ENCODE measurements at places on chromosomes 5 and 9. TPM values are rescaled to one million over a fixed set of nuclear protein-coding genes. Genes with fewer than 3 reads are reported as not detected.
A peak's percentile ranks its signal among the peaks of the same experiment; 100 is the strongest.

DNA sequence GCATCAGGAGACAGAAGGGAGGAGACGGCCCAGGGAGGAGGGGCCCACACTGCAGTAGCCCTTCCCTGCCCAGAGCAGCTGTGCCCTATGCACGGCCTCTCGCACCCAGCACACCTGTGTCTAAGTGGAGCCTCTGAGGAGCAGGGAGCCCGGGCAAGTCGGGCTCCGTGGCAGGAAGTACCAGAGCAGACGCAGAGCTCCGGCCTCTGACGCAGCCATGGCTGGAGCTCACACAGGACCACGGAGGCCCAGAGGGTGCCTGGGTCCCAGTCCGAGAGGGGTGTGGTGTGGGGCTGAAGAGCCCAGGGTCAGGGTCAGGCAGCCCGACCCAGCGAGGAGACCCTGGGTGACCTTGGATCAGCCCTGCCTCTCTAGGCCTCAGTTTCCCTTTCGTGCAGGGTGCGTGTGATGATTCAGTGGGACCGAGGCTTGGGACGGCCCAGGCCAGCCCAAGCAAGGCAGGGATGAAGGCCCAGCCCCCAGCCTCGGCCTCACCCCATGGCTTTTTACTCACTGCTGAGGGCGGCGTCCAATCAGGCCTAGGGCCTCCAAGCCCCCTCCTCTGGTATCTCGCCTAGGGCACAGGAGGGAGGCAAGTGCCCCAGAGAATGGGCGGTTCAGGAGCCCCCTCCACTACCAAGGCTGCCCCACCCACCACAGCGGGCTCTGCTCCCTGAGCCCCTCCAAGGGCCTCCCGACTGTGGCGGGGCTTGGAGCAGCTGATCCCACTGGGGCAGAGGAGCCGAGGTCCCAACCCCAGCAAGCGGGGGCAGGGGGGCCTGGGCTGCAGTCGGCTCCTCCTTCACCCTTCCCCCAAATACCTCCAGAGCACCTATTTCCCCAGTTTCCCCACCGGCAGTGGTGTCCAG lies 4.3 kb upstream of the AGPAT2 start:
- DNase-seq: no peak
- no peaks in the 10 kb centered on the region for H3K36me3 ChIP-seq
- H3K27me3 ChIP-seq: peaks cover 6% of the 10 kb centered on the region
- peaks cover 10% of the 10 kb centered on the region for H3K4me1 ChIP-seq
- no peak overlapping the region for H3K27ac ChIP-seq
- H3K4me3 ChIP-seq: no peak overlapping the region

DNA sequence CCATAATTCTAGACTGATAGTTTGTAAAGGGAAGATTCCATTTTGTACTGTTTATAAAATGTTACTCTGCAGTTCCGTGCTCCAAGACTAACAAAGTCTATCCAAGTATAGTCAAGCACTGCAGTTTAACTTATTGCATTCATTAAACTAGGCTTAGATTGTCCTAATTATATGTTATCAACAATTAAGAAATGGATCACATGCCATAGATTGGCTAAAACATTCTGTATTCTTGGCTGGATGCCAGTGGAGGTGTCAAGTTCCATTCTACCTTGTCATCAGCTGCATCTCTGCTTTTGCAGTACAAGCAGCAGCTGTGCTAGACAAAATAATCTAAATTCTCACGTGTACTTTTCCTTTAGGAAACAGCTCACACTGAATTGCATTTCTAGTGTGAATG lies 69.4 kb upstream of the MEF2C start:
- H3K27me3 ChIP-seq: peaks cover 14% of the 10 kb centered on the region
- H3K4me1 ChIP-seq: peaks cover 6% of the 10 kb centered on the region
- H3K27ac ChIP-seq: no peak overlapping the region
- no peak for DNase-seq
- H3K36me3 ChIP-seq: no peaks in the 10 kb centered on the region

- H3K4me1 ChIP-seq: no peaks in the 10 kb centered on the region
- H3K27ac ChIP-seq: no peak overlapping the region
- H3K36me3 ChIP-seq: no peaks in the 10 kb centered on the region
- H3K27me3 ChIP-seq: no peaks in the 10 kb centered on the region
- no peak overlapping the region for H3K4me3 ChIP-seq
Measured at GRCh38 chr5:164422400-164422799, 917.0 kb downstream of the MAT2B start.

The SGCD gene
- 4.7 TPM for total RNA-seq

GRCh38 chr5:80407735-80408483 lies at the start of gene ZFYVE16:
ZFYVE16 (plus strand) TSS chr5:80408064; CDS start chr5:80434148, 26,084 bp downstream.
- peak within 1 kb of the TSS; percentile 98 for H3K27ac ChIP-seq
- peak within 1 kb of the TSS; percentile 98 for H3K4me3 ChIP-seq
- H3K27me3 ChIP-seq: peaks cover 9% of the 10 kb centered on the region
- no peaks in the 10 kb centered on the region for H3K36me3 ChIP-seq
- peaks cover 32% of the 10 kb centered on the region for H3K4me1 ChIP-seq

The KLF4 gene
- 2.7 TPM for total RNA-seq

GRCh38 chr5:1053391-1054017 lies 44.9 kb downstream of the NKD2 start:
- no peak overlapping the region for H3K4me3 ChIP-seq
- DNase-seq: no peak
- H3K4me1 ChIP-seq: no peaks in the 10 kb centered on the region
- no peaks in the 10 kb centered on the region for H3K36me3 ChIP-seq

- no peaks in the 10 kb centered on the region for H3K36me3 ChIP-seq
- H3K27ac ChIP-seq: no peak overlapping the region
- H3K4me3 ChIP-seq: no peak overlapping the region
- H3K27me3 ChIP-seq: peaks cover 15% of the 10 kb centered on the region
- no peak for DNase-seq
Measured at GRCh38 chr5:100904259-100904861, 1.3 kb upstream of the ST8SIA4 start.

DNA sequence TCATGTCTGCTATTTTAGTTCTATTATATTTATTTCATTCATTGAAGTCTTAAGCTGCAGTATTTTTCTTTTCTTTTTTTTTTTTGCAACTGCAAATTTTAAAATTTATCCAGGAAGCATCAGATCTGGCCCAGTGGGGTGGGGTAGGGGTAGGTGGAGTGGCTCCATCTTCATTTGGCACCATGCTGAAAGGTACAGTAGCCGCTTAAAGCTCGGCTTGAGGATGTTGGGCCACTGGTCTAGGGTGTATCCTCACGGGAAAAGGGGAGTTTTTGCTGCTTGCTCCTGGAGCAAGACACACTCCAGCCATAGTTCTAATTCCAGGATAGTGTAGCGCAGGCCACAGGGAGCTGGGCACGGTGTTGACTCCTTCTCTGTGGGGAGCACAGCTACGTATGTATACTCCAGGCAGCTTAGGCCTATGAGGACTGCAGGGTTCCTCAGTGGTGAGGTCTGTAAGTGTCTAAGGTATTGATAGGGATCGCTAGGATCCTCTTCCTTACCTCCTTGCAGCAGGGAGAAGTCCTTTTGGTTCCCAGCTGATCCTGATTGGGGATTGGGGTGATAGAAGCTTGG lies 22.7 kb downstream of the RCL1 start:
- no peak overlapping the region for H3K27ac ChIP-seq
- no peaks in the 10 kb centered on the region for H3K36me3 ChIP-seq
- DNase-seq: no peak
- no peak overlapping the region for H3K4me3 ChIP-seq
- H3K4me1 ChIP-seq: peaks cover 13% of the 10 kb centered on the region
- no peaks in the 10 kb centered on the region for H3K27me3 ChIP-seq

- H3K36me3 ChIP-seq: peaks cover 18% of the 10 kb centered on the region
- DNase-seq: no peak
- no peak overlapping the region for H3K4me3 ChIP-seq
- H3K27me3 ChIP-seq: peaks cover 2% of the 10 kb centered on the region
Measured at GRCh38 chr5:179316982-179317381, 28.3 kb downstream of the ADAMTS2 start.

DNA sequence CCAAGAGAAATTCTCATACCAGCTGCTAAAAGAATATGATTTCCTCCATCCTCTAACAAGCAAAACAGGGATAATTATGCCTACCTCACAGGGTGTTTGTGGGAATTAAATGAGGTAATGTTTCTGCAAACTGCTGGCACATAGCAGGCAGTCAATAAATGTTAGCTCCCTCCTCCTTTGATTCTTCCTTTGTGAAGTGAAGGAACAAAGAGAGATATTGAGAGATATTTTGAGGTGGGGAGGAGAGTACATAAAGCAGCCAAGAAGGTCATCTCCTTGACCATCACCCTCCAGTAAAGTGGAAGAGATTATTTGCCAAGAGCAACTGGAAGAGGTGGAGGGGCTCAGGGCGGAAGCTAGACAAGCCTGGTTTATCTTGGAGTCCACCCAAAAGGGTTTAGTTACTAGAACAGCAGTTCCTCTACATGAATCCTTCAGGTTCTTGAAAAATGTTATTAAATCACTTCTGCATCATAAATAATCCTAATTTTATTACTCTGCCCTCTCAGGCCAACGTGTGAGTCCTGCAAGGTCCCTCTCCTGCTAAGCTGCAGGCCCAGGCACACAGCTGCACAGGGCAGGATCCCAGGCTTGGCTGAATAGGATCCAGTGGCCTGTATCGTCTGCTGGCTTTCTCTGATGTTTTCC lies 35.0 kb upstream of the TLE1 start:
- H3K27ac ChIP-seq: no peak overlapping the region
- peaks cover 16% of the 10 kb centered on the region for H3K27me3 ChIP-seq
- no peak for DNase-seq
- no peaks in the 10 kb centered on the region for H3K4me1 ChIP-seq
- H3K36me3 ChIP-seq: no peaks in the 10 kb centered on the region

GRCh38 chr9:98930792-98931191 lies 12.9 kb upstream of the COL15A1 start:
- no peak for DNase-seq
- no peak overlapping the region for H3K27ac ChIP-seq
- no peak overlapping the region for H3K4me3 ChIP-seq
- peaks cover 17% of the 10 kb centered on the region for H3K27me3 ChIP-seq

DNA sequence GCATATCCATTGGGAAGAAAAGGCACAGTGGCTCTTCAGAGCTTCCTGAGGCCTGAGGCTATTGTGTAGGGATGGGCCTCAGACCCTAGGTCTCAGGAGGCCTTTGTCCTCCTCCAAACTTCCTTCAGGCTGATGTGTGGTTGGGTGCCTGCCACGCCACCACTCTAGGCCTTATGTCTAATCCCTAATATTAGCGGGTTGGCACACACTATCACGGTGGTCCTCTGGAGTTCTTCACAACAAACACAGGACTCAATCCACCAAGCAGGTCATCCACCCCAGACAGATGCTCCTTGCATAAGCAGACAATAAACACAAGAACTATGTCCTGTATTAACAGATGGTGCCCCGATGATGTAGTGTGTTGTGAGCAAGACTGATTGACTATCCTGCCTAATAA lies 31.0 kb upstream of the FSTL4 start:
- no peaks in the 10 kb centered on the region for H3K4me1 ChIP-seq
- H3K27ac ChIP-seq: no peak overlapping the region
- H3K27me3 ChIP-seq: peaks cover 8% of the 10 kb centered on the region
- H3K4me3 ChIP-seq: no peak overlapping the region
- no peaks in the 10 kb centered on the region for H3K36me3 ChIP-seq

DNA sequence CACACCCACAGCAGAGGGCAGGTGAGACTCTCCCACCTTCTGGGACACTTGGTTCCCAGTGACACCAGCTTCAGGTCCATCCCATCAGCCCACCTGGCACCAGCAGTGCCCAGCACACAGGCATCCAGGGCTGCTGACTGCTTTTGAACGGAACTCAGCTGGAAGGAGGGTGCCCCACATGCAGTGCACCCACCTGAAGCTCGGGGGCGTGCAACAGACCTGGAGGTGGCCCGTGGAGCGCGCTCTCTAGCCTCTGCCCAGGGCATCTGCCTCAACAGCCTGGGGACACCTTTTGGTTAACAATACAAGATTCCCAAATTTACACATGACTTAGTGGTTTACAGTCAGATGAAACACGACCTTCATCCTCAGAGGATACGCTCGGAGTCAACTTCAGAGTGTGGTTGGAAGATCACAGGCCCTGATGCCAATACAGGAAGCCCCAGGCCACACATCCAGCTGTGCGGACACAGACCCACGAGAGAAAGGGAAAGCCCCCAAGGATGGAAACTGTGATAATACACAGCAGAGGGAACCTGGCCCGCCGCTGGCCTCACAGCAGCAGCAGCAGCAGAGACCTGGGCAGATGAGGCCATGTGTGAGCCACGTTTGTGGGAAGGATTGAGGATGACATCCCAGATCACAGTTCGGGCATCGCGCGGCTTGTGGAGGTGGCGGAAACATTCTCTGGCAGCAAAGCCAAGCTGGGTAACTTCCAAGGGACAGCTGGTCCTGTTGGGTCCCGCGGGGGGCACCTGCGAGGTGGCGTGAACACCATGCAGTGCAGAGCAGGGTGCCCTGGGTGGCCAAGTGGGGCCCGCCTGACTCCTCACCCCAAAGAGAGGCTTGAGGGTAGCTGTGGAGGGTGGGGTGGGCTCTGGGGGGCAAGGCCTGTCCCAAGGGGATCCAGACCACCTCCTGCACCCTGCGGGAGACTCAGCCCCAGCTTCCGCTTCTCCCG lies 64.0 kb downstream of the SECISBP2 start:
- DNase-seq: no peak
- peaks cover 34% of the 10 kb centered on the region for H3K27me3 ChIP-seq
- H3K27ac ChIP-seq: no peak overlapping the region
- H3K36me3 ChIP-seq: no peaks in the 10 kb centered on the region

GRCh38 chr9:132986114-132986513 lies 7.6 kb downstream of the GFI1B start:
- H3K27ac ChIP-seq: no peak overlapping the region
- H3K27me3 ChIP-seq: peaks cover 45% of the 10 kb centered on the region
- DNase-seq: no peak
- no peaks in the 10 kb centered on the region for H3K36me3 ChIP-seq

The SNX18 gene
- total RNA-seq: 30.7 TPM

DNA sequence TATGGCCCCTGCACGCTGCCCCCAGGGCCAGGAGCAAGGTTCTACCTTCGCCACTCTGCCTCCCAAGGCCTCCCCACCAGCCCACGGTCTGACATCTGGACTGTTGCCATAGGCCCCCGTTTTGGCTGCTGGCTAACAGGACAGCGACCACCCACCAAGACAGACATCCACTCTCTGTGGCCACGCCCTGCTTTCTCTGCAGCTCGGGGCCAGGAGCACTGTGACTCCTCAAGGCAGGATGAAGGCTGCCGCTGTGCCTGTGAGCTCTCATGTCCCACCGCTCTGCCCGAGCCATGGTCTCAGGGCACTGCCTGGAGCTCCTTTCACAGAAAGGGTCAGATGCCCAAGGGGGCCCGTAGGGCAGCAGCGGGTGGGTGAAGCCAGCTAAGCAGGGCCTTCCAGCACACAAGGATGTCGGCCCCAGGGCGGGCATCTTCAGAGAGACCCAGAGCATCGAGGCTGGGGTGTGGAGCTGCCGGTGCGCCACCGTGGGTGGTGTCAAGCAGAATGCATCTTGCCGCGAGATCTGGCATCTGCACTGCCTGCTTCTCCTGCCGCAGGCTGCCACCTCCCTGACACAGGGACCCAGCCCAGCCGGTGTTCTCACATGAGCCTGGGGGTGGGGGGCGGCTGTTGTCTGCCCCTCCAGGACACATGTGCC lies 92.2 kb upstream of the ADAMTS2 start:
- H3K4me1 ChIP-seq: no peaks in the 10 kb centered on the region
- no peaks in the 10 kb centered on the region for H3K36me3 ChIP-seq
- peaks cover 16% of the 10 kb centered on the region for H3K27me3 ChIP-seq
- H3K27ac ChIP-seq: no peak overlapping the region
